ENCODE measurements at places on chromosomes 11 and 22. TPM values are rescaled to one million over a fixed set of nuclear protein-coding genes. Genes with fewer than 3 reads are reported as not detected.

DNA sequence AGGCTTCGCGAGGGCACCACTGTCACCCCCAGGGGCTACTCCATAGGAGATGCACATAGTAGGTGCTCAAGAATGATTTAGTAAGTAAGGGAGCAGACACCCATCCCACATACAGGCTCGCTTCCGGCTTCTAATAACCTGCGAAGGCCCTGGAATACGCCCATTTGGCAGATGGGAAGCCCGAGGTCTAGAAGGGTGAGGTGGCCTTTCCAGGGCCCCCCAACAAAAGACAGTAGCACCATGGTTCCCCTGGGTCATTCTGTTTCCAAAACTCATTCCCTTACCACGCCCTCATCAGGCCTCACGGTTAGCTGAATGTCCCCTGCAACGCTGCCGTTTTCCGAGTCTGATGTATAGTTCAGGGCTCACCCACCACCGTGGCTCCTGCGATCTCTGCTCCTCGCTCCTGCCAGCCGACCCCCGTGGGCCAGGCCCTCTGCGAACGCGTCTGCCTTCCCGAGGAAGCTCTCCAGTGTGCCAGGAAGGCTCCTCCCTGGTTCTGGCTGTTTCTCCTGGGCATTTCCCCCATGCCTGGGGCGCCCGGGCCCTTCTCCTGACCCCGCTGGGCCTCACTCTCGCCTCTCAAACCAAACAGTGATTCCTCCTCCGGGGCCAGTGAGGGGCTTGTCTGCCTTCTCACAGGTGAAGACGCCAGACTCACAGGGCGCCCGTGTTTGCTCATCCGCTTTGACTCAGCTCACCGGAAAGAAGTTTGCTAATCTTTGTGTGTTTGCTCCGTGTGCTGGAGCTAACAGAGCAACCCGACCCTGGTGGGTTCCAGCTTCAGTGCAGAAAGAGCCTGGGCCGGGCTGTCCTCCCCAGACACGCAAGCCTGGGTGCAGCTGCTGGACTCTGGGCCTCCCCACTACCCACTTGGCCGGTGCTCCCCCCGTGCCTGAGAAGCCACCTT is 86.6 kb downstream of the RTL6 start:
- DNase-seq: no peak

The C11orf65 gene
- 0.58 TPM for total RNA-seq

- DNase-seq: no peak
Measured at GRCh38 chr22:37404091-37404490, 23.2 kb downstream of the ELFN2 start.

- DNase-seq: no peak
Measured at GRCh38 chr11:3203221-3204043, 15.2 kb downstream of the MRGPRG start.

DNA sequence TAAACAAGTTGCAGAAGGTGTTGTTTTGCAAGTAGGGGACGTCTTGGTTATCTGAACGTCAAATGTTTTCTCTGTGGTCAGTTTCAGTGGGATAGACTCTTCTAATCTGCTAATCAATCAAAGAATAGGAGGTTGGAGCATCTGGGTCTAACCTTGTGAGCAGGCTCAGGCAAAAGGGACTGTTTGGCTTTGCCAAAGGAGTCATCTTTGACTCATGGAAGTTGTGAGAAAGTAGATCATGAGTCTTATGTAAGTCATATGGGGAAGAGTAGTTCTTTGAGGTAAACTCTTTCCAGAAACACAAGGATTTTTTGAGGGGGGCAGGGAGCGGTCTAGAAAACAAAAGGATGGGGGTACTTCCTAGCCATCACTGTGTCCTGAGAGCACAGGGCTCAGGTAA is 27.1 kb upstream of the TOP3B start:
- no peak for DNase-seq

DNA sequence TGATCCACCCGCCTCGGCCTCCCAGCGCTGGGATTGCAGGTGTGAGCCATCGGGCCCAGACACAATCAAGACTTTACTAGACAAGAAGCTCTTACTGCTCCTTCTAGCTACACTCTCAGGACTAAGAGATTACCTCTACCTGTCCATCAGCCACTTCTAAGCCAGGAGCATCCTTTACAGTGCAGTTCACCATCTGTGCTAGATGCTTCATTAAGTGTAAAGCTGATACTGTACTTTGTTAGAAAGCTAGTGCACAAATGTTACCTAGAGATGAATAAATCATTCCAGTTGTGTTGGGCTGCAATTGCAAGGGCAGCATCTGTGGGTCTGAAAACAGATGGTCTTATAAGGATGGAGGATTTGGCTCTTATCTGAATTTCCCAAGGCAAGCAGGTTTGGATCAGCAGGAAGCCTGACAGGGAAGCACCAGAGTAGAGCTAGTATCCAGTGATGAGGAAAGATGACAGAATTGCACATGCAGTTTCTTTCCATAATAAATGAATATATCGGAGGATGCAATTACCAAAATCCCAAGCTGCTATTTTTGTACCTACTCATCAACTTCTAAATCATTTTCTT is 58.3 kb downstream of the FAM168A start:
- DNase-seq: no peak

The EEF1G gene
- 1,062 TPM for total RNA-seq

- DNase-seq: no peak
Measured at GRCh38 chr11:70829134-70829885, 423.1 kb downstream of the SHANK2 start.

The B3GAT1 gene
- 0.20 TPM for total RNA-seq

DNA sequence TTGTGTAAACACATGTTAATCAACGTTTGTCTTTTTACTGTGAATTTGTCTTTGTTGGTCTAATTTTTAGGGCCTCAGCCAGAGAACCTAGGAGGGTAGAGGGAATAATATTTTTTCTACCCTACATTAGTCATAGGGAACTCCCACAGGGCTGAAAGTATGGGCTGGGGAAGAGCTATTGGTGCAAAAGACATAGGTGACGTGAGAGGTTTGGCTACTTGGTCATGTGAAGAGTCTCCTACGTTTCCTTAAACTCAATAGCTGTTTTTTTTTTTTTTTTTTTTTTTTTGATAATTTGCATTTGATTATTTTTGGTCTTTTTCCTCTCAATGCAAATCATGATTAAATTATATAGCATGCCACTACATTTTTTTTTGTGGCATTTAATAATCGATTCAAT is 15.9 kb upstream of the MMP7 start:
- no peak for DNase-seq

DNA sequence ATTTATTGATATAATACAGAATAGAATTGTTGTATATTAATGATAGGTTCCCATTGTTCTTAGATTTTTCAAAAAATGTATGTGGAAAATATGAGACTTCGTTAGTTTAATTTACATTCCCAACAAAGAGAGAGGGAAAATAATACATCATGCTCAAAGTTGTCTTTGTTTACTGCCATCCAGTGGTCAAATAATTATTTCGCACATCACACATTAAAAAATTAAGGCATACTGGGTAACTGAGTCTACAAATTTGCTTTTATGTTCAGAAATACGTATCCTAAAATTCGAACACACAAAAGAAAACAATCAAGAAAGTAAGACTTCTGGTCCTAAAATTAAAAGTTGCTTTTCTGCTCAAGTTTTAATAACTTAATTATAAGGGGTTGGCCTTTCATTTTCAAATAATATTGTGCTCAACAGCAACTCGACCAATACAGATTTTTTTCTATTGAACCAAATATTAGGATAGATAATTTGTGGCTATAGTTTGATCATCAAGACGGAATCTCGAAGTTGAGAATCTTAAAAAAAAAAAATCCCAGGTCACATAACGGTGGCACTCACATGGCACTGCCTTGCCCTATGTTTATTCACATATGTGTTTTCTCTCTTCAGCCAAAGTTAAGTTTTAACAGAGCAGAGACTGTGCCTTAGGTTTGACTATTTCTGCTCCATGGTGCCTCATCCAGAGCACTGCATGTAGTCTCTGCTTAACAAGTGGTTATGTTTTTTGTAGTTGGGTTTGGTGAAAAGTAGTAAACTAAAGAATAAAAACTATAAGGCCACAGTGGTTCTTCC is 12.3 kb downstream of the PDGFD start:
- DNase-seq: no peak
